Stimulated activated memory B cell treated with anti-CD40 and anti-IgM and Interleukin-4, amounts not matched to agents 10 μg/mL and 1 μg/mL and 100 μg/mL, for 72 hours (primary cell): ENCODE measurements at places on chromosomes 7 and 10.

- peak overlapping the region; percentile 11 for H3K27ac ChIP-seq
- no peaks in the 10 kb centered on the region for H3K27me3 ChIP-seq
- peaks cover 30% of the 10 kb centered on the region for H3K36me3 ChIP-seq
- no peak overlapping the region for H3K4me3 ChIP-seq
- ATAC-seq = no peak
Measured at GRCh38 chr7:128073671-128074310, 42.6 kb upstream of the LRRC4 start.

DNA sequence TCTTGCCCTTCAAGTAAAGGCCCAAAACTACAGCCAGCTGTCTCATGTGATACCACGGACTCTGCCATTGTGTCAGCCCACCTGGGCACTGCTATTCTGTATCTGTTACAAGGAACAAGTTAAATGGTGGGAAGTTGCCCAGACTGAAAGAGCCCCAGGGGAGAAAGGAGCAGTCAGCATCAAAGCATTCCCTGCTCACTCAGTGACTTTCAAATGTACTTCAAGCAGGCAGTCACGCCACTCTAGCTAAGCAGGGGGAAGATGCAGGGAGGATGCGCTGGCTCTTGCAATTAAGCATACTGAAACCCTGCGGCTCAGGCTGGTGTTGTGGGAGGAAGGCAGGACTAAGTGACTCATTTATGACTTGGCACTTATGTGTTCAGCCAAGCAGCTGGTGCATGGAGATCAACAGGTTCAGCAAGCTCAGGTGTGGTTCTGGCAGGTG is 1249.6 kb downstream of the TYW1 start:
- H3K27me3 ChIP-seq = no peaks in the 10 kb centered on the region
- H3K4me1 ChIP-seq = no peaks in the 10 kb centered on the region
- H3K36me3 ChIP-seq = no peaks in the 10 kb centered on the region
- no peak overlapping the region for H3K4me3 ChIP-seq
- no peak for ATAC-seq

GRCh38 chr7:141118767-141119166 is 44.9 kb downstream of the TMEM178B start:
- no peak overlapping the region for H3K4me3 ChIP-seq
- H3K27me3 ChIP-seq = peaks cover 9% of the 10 kb centered on the region
- H3K27ac ChIP-seq = no peak overlapping the region
- ATAC-seq = no peak
- H3K4me1 ChIP-seq = no peaks in the 10 kb centered on the region

GRCh38 chr7:117412946-117413559 is 14.2 kb downstream of the ASZ1 start:
- H3K27me3 ChIP-seq = no peaks in the 10 kb centered on the region
- no peaks in the 10 kb centered on the region for H3K4me1 ChIP-seq
- no peak overlapping the region for H3K27ac ChIP-seq
- ATAC-seq = no peak

GRCh38 chr7:154903083-154903731 is 99.7 kb downstream of the PAXIP1 start:
- H3K4me3 ChIP-seq = no peak overlapping the region
- no peaks in the 10 kb centered on the region for H3K27me3 ChIP-seq
- H3K27ac ChIP-seq = no peak overlapping the region
- no peaks in the 10 kb centered on the region for H3K4me1 ChIP-seq

- H3K4me3 ChIP-seq = no peak overlapping the region
- H3K27ac ChIP-seq = no peak overlapping the region
- no peaks in the 10 kb centered on the region for H3K27me3 ChIP-seq
Measured at GRCh38 chr7:76330261-76330660, 27.8 kb downstream of the HSPB1 start.

DNA sequence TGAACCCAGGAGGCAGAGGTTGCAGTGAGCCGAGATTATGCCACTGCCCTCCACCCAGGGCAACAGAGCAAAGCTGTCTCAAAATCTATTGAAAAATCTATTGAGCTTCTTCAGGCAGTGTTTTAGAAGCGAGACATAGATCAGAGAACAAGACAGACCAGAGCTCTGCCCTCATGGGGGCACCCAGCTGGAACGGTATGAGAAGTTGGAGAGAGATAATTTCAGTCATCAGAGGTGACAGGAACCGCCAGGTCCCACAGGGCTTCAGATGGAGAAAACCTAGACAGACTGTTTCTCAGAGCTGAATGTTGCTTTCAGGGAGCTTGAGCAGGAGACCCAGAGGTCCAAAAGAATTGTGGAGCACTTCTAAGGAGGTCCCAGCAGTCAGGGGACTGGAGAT is 14.2 kb upstream of the GTF2IRD1 start:
- H3K4me3 ChIP-seq = no peak overlapping the region
- no peaks in the 10 kb centered on the region for H3K36me3 ChIP-seq
- ATAC-seq = no peak
- H3K27ac ChIP-seq = no peak overlapping the region
- no peaks in the 10 kb centered on the region for H3K4me1 ChIP-seq

DNA sequence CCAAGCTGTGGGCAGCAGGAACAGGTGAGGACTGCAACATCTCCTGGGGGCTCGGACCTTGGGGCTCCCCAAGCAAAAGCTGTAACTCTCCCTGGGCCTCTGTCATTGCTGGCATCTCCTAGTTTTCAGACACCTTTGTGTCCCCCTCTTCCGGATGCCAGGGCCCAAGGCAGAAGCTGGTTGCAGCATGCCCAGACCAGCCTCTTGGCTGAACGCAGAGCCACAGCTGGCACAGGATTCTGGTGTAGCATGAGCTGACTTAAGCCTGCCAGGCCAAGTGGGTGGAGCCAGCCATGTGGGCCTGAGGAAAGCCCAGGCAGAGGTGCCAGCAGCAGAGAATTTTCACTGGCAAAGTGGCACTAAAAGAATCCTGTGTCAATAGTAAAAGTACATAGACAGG is 43.5 kb downstream of the ZWINT start:
- no peak for ATAC-seq
- H3K36me3 ChIP-seq = no peaks in the 10 kb centered on the region
- H3K27ac ChIP-seq = no peak overlapping the region
- no peaks in the 10 kb centered on the region for H3K4me1 ChIP-seq

DNA sequence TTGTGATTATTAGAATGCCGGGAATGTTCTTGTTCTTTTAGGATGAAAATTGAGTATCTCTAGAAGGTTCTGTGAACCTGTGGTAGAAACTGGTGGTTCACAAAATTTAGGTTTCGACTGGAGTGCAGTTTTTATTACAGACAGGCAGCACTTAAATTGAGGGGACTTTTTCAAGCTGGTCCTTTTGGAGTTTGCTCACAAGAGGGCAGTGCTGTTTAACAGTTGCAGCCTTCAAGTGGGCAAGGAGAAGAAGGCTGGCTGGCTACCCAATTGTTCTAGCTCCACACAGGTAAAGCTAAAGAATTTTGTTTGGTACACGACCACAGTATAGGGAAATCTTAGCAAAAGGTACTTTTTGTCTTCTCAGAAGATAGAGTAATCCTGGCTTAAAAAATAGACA is 233.6 kb downstream of the SNX13 start:
- ATAC-seq = peak; percentile 64
- H3K36me3 ChIP-seq = no peaks in the 10 kb centered on the region
- no peak overlapping the region for H3K4me3 ChIP-seq
- H3K27ac ChIP-seq = no peak overlapping the region
- peaks cover 13% of the 10 kb centered on the region for H3K27me3 ChIP-seq

- no peaks in the 10 kb centered on the region for H3K27me3 ChIP-seq
- ATAC-seq = no peak
- H3K4me3 ChIP-seq = no peak overlapping the region
- no peaks in the 10 kb centered on the region for H3K36me3 ChIP-seq
- H3K27ac ChIP-seq = no peak overlapping the region
Measured at GRCh38 chr7:14751461-14751860, 151.1 kb downstream of the DGKB start.

DNA sequence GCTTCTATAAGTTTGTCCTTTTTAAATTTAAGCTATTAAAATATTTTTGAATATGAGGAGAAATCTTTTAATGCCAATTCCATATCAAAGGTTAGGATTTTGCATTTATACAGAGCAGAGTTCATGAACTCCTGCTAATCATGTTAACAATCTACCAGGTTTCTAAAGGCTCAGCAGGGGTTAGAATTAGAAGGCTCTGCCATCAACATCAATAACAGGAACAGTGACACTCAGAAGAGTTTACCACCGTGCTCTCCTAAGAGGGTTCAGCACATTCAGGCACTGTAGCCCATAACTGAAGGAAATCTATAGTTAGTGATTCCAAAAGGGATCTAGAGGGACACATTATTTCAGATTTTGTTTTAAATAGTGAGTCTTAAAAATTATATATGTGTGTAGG is 100.1 kb downstream of the HOXA1 start:
- H3K4me1 ChIP-seq = no peaks in the 10 kb centered on the region
- H3K36me3 ChIP-seq = no peaks in the 10 kb centered on the region
- H3K27me3 ChIP-seq = peaks cover 7% of the 10 kb centered on the region

DNA sequence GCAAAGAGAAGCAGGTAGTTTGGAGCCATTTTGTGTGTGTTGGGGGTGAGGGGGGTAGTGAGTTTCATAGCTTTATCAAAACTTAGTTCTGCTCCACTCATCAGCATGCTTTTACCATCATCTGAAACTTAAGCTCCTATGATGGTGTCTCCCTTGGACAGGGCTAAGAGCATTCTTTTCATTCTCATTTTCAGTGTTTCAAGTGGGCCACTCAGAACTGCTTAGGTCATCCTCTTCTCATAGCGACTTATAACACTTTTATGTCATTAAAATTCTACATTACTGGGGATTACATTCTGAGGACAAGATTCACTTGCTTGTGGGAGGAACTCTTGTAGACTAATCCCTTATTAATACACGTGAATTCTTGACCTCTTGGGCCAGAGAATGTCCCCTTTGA is 649.4 kb downstream of the SUGCT start:
- no peak for ATAC-seq
- H3K36me3 ChIP-seq = no peaks in the 10 kb centered on the region
- no peak overlapping the region for H3K27ac ChIP-seq
- H3K4me3 ChIP-seq = no peak overlapping the region
- H3K27me3 ChIP-seq = no peaks in the 10 kb centered on the region

DNA sequence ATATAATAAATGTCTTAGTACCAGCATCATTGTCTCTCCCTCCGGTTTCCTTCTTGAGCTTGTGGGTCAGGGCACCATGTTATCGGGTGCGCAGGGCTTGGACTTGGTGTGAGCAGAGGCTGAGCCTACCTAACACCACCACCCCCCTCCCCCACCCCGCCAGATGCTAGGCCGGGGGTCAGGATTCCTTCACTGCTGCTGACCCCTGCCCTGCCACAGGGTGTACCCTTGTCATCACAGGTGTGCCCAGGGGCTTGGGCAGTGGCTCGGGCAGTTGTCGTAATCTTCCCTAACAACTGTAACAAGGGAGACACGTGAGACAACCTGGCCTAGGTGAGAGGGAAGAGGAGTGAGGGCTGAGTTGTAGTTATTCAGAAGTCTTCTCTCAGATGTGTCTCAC is 12.6 kb upstream of the NFKB2 start:
- no peak for ATAC-seq
- H3K4me3 ChIP-seq = no peak overlapping the region
- H3K27ac ChIP-seq = no peak overlapping the region
- peaks cover 20% of the 10 kb centered on the region for H3K4me1 ChIP-seq

DNA sequence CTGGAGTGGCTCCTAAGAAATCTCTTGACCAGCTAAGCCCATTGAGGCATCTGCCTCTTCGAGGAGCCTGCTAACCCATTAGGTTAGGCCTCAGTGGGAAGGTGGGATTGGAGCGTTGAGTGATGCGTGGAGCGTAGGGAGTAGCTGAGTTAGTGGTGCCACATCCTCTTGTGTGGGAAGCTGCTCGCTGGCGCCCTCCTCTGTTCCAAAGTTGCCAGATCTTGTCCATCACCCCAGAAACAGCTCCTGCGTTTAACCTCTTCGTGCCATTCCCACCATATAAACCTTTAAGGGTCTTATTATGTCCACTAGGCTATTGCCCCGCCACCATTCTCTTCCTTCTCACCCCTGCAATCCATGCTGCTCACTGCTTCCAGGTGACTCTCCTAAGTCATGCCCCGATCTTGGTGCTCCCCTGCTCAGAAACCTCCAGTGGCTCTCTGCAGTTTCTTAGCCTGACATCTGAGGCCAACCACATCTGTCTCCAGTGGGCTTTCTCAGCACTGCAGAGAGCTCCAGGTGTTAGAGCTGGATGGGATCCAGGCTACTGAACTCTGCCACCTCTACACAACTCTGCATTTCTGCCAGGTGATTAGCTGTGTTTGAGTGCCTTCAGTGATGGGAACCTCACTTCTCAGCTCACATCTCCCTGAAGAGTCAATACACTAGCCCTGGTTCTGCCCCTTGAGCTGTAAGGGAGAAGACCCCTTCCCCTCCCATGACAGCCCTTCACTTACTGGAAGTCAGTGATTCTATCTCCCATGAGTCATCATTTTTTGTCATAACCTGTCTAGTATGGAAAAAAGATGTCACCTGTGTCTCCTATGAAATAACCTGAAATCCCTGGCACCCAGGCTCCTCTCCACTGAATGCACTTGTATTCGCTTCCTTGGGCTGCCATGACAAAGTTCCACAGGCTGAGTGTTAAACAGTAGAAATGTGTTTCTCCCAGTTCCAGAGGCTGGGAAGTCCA is 65.0 kb upstream of the FGFR2 start:
- H3K4me1 ChIP-seq = no peaks in the 10 kb centered on the region
- H3K27ac ChIP-seq = no peak overlapping the region
- no peak overlapping the region for H3K4me3 ChIP-seq
- peaks cover 12% of the 10 kb centered on the region for H3K27me3 ChIP-seq

GRCh38 chr7:157273208-157274093 is 63.4 kb upstream of the DNAJB6 start:
- peak; percentile 76 for ATAC-seq
- H3K27me3 ChIP-seq = peaks cover 2% of the 10 kb centered on the region
- H3K27ac ChIP-seq = no peak overlapping the region
- H3K4me1 ChIP-seq = peaks cover 32% of the 10 kb centered on the region
- H3K36me3 ChIP-seq = peaks cover 28% of the 10 kb centered on the region
- H3K4me3 ChIP-seq = no peak overlapping the region

- H3K36me3 ChIP-seq = peaks cover 27% of the 10 kb centered on the region
- no peak for ATAC-seq
Measured at GRCh38 chr7:2525658-2526630, 6.4 kb downstream of the LFNG start.

DNA sequence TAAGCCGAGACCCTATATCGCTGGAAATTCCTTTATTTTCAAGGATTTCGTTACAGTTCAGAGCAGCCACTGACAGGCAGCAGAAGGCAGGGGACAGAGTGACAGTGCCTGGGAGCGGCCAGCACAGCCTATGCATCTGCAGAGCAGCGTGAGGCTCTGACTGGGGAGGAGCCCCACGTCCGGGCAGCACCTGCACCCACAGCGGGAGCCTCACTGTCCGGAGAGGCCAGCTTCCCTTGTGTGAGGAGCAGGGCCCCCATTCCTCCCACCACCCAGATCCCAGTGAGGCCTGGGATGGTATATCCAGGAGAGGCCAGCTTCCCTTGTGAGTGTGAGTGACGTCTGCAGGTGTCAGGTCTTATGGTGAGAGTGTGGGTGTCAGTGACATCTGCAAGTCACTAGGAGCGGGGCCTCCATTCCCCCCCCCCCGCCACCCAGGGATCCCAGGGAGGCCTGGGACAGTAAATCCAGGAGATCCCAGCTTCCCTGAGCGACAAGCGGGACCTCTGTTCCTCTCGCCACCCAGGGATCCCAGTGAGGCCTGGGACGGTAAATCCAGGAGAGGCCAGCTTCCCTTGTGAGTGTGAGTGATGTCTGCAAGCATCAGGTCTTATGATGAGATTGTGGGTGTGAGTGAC is 259.1 kb downstream of the PTPRN2 start:
- no peak overlapping the region for H3K4me3 ChIP-seq
- no peak overlapping the region for H3K27ac ChIP-seq
- no peak for ATAC-seq
- no peaks in the 10 kb centered on the region for H3K36me3 ChIP-seq
- H3K27me3 ChIP-seq = no peaks in the 10 kb centered on the region

- H3K36me3 ChIP-seq = no peaks in the 10 kb centered on the region
- no peak overlapping the region for H3K27ac ChIP-seq
- no peaks in the 10 kb centered on the region for H3K4me1 ChIP-seq
- H3K27me3 ChIP-seq = peaks cover 64% of the 10 kb centered on the region
Measured at GRCh38 chr10:127735723-127736221, 1.2 kb upstream of the FOXI2 start.
